Diencephalon (tissue), 1 donor: ENCODE measurements at places on chromosomes 12 and 14. TPM values are rescaled to one million over a fixed set of nuclear protein-coding genes. Genes with fewer than 3 reads are reported as not detected.

EXOC3L4 gene
- 0.46 TPM for total RNA-seq

GSC gene
- total RNA-seq: 0.46 TPM

PIK3C2G gene
- total RNA-seq: under 0.01 TPM

MANSC1 gene
- total RNA-seq: 3.7 TPM

MANSC4 gene
- total RNA-seq: not detected

CEBPE gene
- not detected for total RNA-seq

KRT77 gene
- not detected for total RNA-seq

PPP2R3C gene
- total RNA-seq: 58.8 TPM

MYL2 gene
- total RNA-seq: not detected

GRIN2B gene
- total RNA-seq: 97.1 TPM

KRT84 gene
- not detected for total RNA-seq

TPH2 gene
- total RNA-seq: 2.1 TPM

SCNN1A gene
- not detected for total RNA-seq
